Thymus (tissue), 14 donors: ENCODE measurements at places on chromosomes 12 and 14.

DNA sequence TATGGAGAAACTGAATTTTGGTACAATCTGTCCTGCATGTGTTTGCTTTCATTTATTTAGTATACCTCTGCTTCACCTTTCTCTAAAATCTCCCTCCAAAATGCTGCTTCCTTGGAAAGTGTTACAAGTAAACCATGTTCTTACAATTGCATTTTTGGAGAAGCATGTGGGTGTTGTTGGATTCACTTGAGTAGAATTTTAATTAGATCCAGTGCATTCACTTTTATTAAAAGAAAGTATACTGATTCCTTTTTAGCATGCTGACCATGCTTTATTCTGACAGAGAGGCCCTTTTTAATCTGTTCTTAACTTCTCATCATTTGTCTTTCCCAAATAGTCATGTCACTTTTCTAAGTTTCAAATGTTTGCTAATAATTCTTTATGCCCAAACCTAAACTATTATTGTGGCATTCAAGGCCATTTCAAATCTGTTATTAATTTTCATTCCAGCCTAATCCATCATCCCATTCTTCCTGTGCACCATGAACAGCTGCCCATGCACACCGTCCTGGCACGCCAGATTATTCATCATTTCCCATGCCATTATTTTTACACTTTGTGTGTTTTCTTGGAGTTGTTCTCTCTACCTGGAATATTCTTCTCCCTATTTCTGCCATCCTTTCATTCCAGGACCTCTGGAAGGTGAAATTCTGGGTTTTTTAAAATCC lies 90.7 kb downstream of the METTL25 start:
- no peak for DNase-seq

GRCh38 chr12:4900327-4900726 lies 9.4 kb upstream of the KCNA1 start:
- no peak for DNase-seq

GRCh38 chr12:5620896-5621295 lies 189.0 kb downstream of the NTF3 start:
- DNase-seq: no peak

GRCh38 chr14:64217308-64217707 lies 76.9 kb downstream of the ESR2 start:
- no peak for DNase-seq

GRCh38 chr12:42663621-42664020 lies 74.1 kb upstream of the PRICKLE1 start:
- no peak for DNase-seq

- no peak for DNase-seq
Observed at GRCh38 chr12:62166525-62166924, 93.7 kb upstream of the USP15 start.

DNA sequence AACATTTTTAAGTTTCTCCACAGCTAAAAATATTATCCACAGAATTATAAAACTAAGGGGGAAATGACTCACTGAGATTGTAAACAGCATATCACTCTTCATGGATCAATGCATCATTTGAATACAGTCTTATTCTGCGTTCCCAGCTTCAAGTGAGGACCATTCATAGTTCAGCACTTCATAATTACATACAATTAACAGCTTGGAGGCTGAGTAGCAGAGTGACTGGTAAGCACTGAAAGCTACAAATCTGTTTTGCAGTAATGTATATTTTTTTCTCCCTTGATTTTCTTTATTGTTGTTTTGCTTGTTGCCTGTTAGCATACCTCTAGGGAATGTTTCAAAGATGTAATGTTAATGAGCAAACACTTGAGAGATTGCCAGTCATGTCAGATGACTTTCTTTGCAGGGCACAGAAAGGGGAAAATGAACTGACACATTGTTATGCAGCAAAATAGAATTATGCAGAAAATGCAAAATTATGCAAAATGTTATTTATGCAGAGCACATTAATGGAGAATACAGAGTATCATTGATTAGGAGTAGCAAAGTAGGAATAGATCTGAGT lies 138.6 kb downstream of the RPS29 start:
- no peak for DNase-seq

GRCh38 chr14:38217553-38217952 lies 9.8 kb downstream of the SSTR1 start:
- DNase-seq: no peak

DNA sequence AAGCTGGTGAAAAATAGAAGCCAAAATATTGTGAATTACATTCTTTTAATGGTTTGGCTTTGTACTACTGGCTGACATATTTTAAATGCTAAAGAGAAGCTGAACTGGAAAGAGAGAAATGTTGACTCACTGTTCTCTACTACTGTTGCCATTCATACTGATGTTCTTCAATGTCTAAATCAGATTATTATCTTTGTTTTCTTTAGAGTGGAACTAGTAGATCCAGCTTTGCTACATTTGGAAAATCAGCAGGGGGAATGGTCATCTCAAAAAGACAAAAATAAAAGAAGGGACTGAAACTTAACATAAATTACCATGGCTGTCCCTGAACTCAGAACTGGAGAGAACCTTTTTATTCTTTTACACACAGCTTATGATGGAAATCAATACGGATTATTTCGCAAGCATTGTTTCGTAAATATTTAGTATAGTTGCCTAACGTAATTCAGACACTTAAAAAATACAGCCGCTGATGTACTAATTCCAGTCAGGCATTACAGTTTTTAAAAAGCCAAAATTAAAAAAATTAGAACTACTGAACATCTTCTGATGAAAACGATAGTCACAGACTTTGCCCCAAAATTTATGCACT lies 76.3 kb upstream of the OTX2 start:
- no peak for DNase-seq

- DNase-seq: no peak
Observed at GRCh38 chr12:75792687-75793086, 238.9 kb downstream of the PHLDA1 start.

GRCh38 chr14:55212634-55213033 lies 21.2 kb upstream of the DLGAP5 start:
- no peak for DNase-seq

DNA sequence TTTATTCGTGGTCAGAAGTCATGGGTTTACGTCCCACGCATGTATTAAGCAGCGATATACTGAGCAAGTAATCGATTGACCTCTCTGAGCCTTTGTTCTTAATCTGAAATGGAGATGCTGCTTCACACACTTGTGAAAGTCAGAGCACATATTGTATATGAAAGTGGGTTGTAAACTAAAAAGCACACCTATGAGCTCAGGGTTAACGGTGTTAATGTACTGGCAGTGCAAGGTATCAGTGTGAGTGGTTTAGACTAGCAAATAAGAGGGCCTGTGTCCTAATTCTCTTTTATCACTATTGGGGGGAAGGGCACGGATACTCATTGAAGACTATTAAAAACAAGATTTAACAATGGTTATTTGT lies 676 bp downstream of the MRPL42 start:
- DNase-seq: no peak

- no peak for DNase-seq
Observed at GRCh38 chr12:112916270-112916669, 9.5 kb downstream of the OAS1 start.

DNA sequence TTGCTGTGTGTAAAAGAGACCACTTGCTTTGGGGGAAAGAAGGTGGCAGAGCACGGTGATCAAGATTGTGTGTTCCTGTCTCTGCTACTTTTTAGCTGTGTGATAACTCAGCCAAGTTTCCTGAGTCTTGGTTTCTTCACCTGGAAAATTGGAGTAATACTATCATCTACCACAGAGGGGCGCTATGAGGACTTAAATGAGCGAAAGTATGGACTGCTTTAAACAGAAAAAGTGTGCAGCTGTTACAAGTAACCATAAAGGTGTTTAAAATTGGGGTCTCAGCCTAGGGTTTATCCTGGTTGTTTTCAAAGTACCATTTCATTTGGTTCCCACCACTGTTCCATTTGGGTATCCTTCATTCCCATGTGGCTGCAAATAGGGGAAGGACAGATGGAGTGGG lies 65.9 kb upstream of the WSCD2 start:
- no peak for DNase-seq

DNA sequence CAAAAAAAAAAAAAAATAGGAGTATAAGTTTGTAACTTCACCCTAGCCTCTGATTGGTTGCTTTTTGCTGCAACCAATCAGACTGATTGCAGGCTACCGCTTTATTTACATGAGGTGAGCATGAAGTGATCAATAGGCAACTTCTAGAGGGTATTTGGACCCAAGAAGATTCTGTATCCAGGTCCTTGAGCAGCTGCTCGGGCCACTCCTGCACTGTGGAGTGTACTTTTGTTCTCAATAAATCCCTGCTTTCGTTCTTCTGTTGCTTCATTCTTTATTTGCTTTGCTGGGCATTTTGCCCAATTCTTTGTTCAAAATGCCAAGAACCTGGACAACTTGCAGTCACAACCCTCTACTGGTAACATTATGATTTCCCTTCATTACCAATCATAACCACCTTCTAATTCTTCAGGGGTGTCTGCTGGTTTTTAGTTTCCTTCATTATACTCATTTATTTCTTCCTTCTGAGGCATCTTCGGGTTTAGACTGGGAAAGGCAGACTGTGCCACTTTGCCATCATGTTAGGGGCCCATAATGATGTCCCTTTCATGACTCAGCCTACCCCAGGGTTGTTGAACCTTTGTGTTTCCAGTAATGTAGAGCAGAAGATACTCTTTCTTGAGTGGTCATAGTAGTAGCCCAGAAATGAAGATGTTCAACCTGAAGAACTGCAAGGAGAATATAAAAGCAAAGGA lies 43.4 kb upstream of the LIMA1 start:
- no peak for DNase-seq

GRCh38 chr12:92342574-92342973 lies 196.9 kb upstream of the BTG1 start:
- no peak for DNase-seq

GRCh38 chr12:5022465-5023061 lies 21.1 kb upstream of the KCNA5 start:
- peak; percentile 13 for DNase-seq

DNA sequence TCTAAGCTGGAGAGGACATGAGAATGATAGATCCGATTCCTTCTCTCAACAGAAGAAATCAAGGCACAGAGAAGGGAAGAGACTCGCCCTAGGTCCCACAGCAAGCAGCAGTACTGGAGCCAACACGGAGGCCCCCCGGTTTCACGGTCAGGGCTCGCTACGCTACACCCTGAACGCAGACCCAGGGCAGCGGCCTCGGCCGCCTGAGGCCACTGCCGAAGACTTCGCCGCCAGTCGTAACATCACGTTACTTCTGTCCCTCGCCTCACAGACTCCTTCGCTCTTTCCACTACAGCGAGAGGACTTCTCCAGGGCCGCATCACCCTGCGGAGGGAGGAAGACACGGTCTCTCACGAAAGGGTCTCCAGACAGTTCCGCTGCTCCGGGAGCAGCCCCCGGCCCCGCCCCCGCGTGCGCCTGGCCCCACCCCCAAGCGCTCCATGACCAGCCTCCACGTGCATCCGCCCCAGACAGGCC lies 411 bp upstream of the DCAF4 start:
- no peak for DNase-seq

DNA sequence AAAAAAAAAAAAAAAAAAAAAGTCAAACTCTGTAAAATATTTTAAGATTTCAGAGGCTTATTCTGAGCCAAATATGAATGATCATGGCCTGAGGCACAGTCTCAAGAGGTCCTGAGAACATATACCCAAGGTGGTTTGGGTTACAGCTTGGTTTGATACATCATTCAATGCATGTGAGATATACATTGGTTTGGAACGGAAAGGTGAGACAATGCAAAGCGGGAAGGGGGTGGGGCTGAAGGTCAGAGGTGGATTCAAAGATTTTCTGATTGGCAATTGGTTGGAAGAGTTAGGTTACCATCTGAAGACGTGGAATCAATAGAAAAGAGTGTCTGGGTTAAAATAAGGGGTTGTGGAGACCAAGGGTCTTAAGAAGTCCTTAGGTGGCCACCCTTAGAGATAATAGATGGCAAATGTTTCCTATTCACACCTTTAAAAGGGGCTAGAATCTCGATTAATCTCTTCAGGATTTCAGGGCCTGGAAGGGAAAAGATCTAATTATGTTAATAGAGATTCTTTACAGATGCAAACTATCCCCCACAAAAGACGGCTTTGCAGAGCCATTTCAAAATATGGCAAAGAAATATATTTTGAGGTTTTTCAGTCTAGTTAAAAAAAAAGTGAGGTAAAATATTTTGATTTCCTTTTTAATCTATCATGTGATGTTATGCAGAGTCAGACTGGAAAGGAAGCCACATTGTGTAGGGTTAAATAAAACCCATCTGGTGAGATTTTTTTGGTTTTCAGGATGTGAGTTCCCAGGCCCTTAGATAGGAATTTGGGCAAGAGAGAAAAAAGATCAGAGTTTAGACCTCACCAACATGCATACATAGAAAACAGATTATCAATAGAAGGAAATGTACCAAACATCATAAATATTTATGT lies 173.8 kb upstream of the CNOT2 start:
- DNase-seq: no peak

DNA sequence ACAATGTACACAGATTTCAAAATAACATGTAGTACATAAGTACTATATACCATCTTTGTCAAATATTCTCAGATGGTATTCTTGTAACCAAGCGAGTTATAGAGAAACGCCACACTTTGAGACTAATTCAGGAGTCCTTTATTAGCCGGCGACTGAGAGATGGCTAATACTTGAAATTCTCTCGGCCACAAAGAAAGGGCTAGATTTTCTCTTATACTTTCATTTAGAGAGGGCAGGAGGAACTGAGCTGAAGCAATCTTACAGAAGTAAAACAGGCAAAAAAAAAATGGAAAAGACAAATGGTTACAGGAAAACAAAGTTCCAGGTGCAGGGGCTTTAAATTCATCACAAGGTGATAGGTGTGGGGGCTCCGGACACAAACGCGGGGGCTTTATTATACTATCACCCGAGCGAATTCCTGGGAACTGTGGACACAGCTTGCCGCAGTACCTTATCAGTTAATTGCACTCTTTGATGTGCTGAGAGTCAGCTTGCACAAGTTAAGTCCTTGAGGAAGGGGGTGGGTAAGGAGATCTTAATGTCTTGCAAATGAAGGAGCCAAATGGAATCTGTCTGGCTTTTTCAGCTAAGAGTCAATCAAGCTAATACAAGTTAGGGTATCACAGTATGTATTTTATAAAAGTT lies 382.3 kb downstream of the KCNH5 start:
- DNase-seq: no peak

DNA sequence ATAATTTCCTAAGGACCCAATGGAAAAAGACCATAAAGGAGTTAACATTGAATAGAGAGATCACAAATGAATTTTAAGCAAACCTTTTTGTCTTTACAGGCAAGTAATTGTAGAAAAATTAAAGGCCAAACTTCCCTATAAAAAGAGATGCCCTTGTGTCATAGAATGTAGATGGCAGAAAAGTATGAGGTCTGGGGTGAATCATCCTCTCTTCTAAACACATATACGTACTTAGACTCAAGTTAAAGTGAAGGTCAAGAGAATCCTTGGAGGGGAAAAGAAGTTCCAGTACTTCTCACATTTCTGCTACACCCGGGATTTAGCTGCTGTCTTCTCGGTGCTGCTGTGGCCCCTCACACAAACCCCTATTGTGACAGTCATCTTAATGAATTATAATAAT lies 116.2 kb upstream of the ARID2 start:
- no peak for DNase-seq

DNA sequence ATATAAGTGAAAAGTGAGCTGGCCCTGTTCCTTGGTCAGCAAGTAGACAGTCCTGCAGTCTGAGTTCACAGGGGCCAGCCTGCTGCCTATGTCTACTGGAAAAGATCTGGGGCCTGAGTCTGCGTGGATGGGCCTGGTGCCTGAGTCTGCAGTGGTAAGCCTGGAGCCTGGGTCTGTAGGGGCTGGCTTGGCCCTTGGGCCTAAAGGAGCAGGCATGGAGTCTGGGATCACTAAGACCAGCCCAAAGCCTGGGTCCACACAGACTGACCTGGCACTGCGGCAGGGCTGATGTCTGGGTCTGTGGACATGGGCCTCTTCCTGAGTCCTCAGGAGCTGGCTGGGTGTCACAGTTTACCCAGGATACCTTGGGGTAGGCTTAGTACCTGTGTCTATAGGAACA lies 95.4 kb downstream of the KLHL28 start:
- DNase-seq: no peak

- DNase-seq: no peak
Observed at GRCh38 chr12:98893126-98893674, 248.1 kb downstream of the APAF1 start.
